Frontal cortex (tissue), 4 donors: ENCODE measurements at places on chromosomes 2 and 18. TPM values are rescaled to one million over a fixed set of nuclear protein-coding genes. Genes with fewer than 3 reads are reported as not detected.

Gene FBLN7
- total RNA-seq = 0.41 TPM

Gene B3GNT7
- total RNA-seq = 0.82 TPM

Gene EEF1B2
- 669 TPM for total RNA-seq

Gene SETBP1
- total RNA-seq = 34.2 TPM

Gene TDRD15
- under 0.01 TPM for total RNA-seq

Gene ZNF385B
- 7.7 TPM for total RNA-seq

DNA sequence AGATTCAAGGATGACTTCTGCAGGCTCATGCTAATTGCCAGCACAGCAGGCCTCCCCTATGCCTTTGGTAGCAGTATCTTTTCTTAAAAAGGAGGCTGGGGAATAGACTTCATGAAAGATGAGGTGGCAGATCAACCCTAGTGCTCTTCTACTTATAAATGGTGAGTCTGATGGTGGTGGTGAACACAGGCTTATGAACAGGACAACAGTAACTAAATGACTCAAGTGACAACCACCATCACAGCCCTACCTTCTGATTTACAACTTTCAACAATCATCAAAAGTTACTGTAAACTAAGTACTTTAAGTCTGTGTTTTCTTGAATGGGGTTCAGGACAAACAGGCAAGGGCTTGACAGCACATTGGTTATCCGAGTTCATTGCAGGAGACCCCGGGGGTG, 39.3 kb downstream of the PAIP2B start:
- no peak for DNase-seq

DNA sequence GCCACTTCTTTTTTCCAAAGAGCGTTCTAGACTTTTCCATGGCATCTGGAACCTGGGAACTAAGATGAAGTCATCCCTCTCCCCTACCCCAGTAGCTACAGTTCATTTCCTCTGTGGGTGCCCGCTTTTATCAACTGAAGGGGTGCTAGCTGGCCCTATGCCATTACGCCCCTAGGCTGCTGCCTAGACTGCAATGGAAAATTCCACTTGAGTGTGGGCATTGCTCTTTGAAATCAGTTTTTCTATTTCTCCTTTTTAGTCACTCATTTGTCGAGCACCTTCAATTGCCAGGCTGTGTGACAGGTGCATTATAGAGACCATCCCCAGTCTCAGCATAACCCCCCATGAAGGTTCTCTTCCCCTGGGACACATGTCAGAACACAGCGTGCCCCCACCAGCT, 7.3 kb downstream of the TEX51 start:
- DNase-seq = no peak

DNA sequence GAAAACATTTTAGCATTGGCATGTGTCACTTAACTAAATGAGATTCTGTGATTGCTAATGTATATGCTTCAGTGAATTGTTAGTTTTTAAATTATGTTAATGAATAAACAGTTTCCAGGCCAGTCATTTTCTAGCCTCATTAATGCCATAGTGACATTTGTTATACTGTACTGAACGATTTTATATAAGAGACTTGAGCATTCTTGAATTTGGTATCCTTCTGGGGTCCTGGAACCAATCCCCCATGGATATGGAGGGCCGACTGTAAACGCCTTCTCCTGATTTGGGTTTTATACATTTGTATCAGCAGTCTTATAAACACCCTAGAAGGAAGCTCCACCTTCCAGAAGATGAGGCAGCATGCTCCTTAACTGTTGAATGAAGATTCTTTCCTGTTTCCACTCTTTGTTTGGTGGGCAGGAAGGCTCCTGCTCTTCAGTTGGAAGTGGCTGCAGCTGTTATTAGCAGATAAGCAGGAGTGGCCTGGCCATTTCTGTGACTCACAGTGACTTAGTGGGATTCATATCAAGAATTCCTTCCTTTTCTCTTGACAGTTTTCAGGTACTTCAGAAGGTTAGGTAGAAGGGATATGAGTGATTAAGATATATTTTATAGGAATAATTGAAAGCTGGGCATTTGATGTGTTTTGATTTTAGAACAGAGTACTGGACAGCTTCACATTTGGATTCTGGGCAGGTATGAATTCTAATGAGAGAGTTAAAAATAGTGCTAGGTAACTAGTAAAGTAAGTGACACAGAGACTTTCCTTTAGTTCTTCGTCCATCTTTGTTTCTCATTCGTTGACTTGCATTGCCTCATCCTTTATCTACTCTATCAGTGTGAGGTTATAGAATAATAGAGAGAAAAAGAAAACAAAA, 124.9 kb downstream of the PLCL1 start:
- no peak for DNase-seq

GRCh38 chr2:193542762-193543161, 1348.0 kb upstream of the TMEFF2 start:
- DNase-seq = no peak

DNA sequence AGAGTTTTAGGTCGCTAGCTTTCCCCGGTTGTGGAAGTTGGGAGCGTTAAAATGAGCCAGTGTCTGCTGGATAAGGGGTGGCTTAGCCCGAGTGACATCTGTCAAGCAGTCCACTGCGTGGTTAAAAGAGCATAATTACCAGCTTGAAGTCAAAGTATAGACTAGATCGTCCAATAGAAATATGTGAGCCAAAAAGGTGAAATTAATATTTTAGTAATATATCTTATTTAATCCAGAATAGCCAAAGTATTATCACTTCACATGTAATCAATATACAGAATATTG, 654 bp downstream of the COMMD1 start:
- no peak for DNase-seq

- DNase-seq = no peak
Measured at GRCh38 chr2:101796825-101797600, 99.5 kb downstream of the MAP4K4 start.

GRCh38 chr2:169965495-169965894, 138.2 kb downstream of the UBR3 start:
- no peak for DNase-seq

DNA sequence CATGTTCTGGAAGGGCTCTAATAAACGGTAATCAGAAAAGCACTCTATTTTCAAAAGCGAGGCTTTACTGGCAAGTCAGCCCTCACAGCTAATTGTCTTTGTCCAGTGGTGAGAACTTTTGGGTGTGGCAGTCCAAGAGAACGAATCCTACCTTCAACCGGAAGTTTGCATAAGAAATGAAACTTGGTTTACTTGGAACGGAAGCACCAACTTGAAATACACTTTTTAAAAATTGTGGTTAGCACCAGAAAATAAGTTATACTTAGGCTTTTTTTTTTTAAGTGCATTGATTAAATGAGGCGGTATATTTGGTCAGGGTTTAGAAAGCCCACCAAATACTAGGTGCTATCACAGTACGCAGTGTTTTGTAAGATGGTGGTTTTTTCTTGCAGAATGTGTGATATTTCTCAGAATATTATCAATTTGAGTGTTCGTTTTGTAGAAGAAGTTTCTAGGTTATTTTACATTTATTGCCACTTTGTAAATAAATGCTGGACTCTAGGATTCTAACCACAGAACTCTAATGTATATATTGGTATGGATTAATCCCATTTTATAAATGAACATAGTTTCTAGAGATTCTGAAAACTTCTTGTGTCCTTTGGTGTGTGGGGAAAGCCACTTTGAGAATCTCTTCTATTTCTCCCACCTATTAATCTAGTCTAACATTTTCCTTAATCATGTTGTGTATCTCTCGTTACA, 1.2 kb downstream of the MYL12A start:
- no peak for DNase-seq

GRCh38 chr2:54687595-54688152, 35.8 kb upstream of the EML6 start:
- no peak for DNase-seq

- no peak for DNase-seq
Measured at GRCh38 chr2:240478346-240479110, 43.1 kb downstream of the GPC1 start.

GRCh38 chr2:232483923-232484627, 3.6 kb downstream of the ECEL1 start:
- no peak for DNase-seq

DNA sequence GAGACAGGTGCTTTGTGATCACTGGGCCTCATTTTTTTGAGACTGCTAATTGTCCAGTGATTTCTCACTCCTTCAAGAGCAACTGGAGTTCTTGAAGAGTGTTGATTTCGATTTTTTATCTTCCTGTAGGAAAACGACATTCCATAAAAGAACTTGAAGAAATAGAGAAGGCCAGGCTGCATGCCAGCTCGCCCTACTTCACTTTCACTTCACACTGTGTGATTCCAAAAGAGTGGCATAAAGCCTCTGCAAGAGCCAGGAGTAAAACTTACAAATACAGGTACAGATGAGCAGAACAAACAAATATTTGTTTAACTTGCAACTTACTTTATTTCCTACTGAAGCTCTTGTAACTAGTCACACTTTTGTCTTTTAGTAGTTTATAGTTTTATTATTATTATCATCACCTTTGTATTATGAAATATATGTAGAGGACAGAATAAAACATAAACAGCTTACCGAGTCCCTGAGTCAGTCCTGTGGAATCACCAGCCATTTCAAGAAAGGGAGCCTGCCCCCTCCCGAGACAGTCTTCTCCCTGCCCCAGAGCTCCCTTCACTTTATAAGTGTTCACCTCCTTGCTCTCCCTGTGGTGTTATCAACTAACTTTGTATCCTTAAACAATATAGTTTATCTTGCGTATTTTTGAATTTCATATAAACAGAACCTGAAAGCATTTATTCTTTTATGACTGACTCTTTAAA, 8.7 kb downstream of the FAM228A start:
- DNase-seq = no peak

DNA sequence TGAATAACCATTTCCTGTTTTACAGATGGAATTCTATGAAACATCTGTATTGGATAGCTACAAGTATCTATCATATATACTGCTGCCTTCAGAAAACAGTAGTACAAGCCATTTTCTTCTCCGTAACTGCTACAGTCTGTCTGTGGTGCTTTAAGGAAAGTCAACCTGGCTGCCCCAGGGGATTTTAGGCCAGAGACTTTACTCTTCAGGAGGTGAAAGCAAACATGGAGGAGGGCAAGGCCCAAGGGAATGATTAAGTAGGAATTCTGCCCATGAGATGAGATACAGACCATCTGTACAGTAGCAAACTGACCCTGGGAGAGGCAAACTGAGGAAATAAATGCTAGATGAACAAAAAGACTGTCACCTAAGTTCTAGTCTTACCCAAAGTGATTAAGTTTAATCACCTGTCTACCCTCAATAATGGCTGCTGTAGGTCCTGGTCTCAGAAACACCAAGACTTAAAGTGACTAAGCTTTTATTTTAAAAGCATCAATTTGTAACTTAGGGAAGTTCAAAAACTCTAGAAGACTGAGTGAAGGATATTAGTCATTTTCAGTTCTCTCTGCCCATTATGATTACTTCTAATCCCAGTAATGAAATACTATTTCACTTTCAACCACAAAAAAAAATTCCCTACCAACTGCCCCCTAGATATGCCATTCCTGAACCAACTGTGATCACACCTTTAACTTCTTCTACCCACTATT, 14.8 kb downstream of the MBD2 start:
- no peak for DNase-seq

- no peak for DNase-seq
Measured at GRCh38 chr18:39200153-39200552, 1634.6 kb upstream of the CELF4 start.

- no peak for DNase-seq
Measured at GRCh38 chr18:43648002-43648401, 370.7 kb upstream of the SYT4 start.

GRCh38 chr18:48988508-48989303, 37.9 kb upstream of the SMAD7 start:
- no peak for DNase-seq

GRCh38 chr18:11728249-11728648, 39.2 kb downstream of the GNAL start:
- DNase-seq = no peak

- no peak for DNase-seq
Measured at GRCh38 chr2:134282629-134283400, 28.9 kb downstream of the MGAT5 start.

DNA sequence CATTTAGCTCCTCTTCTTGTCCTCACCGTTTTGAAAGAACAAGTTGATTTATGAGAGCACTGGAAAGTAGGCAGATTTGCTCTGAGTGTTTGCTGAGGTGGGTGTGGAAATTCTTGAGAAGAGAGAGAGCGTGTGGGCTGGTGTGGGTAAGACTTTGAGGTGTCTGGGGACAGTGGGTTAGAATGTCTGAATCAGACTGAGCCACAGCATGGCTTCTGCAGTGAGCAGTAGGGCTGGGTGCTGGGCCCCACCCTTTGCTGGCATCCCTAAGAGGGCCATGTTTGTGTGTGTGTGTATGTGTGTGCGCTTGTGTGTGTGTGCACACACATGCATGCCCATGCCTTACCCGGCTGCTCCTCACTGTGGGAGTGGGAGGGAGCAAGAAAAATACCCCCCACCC, 63.7 kb downstream of the COPS8 start:
- DNase-seq = peak; percentile 26

- no peak for DNase-seq
Measured at GRCh38 chr2:110910423-110910822, 178.1 kb downstream of the ACOXL start.
